Frontal cortex (tissue), 4 donors: ENCODE measurements at places on chromosomes 6 and 20. TPM values are rescaled to one million over a fixed set of nuclear protein-coding genes. Genes with fewer than 3 reads are reported as not detected.

HLA-DRA gene
- 2.0 TPM for total RNA-seq

RIPPLY2 gene
- 21.6 TPM for total RNA-seq

AKAP12 gene
- total RNA-seq = 40.4 TPM

DNA sequence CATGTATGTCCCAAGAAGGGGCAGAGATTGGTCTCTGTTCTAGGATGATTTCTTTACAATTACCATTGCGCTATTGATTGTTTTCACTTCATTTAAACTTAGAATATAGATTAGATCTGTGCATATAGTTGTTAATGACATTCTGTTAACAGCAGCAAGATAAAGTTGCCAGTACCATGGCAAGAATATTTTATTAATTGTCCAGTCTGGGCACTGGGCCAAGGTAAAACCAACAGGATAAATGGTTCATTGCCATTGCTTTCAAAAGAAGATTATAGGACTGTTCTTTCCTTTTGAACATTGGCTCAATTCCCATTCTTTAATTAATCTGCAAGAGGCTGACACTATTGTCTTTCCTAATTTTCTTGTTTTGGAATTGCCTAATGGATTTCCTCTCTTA lies 592.4 kb downstream of the RFPL4B start:
- DNase-seq = no peak

DNA sequence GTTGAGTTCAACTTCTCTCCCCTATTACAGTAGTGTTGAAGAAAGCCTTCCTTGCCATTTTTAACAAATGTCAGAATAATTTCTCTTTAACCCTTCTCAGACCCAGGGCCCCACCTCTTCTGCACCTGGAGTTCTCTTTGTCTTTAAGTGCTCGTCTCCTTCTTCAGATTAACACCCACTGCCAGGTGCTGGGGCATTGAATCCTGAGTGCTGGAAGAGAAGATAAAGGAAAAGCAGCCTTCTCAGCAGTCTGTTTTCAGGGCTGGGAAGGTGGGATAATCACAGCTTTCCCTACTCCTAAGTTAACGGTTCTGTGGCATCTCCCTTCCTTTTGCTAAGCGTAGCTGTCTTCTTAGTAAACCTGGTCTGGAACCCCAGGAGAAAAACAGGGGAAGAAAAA lies 114.6 kb upstream of the TAB2 start:
- no peak for DNase-seq
